ENCODE measurements at places on chromosomes 5 and 9.
A peak's percentile ranks its signal among the peaks of the same experiment; 100 is the strongest.

DNA sequence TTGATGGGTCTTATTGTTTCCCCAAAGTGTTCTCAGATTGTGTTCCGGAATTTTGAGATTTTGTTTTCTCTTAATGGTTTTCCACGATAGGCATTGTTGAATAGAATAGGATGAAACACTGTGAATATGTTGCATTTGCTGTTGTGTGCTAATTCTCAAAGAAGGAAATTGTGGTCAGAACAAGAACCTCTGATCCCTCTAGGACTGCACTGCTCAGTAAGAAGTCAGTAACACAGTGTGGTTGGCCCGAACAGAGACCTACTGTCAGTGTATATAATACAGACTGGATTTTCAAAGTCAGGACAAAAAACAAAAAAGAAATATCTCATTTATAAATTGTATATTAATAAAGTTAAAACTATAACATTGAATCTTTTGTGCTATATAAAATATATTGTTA lies 494.8 kb downstream of the MAT2B start:
- DNase-seq: no peak

DNA sequence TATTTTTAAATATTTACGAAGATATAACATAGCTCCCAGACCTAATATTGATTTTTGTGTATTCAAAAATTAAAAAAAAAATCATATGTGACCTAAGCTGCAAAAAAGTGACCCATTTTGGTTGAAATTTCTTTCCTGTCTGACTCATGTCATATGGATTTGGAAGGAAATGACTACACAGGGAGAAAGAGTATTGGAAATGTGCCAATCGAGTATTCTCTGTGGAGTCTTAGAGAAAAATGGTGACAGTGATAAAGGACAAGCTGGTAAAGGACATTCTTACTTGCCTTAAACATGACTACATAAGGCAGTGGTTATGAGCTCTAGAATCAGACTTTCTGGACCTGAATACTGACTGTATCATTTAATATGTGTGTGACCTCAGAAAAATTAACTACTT lies 262.9 kb upstream of the PTPRD start:
- no peak for DNase-seq

DNA sequence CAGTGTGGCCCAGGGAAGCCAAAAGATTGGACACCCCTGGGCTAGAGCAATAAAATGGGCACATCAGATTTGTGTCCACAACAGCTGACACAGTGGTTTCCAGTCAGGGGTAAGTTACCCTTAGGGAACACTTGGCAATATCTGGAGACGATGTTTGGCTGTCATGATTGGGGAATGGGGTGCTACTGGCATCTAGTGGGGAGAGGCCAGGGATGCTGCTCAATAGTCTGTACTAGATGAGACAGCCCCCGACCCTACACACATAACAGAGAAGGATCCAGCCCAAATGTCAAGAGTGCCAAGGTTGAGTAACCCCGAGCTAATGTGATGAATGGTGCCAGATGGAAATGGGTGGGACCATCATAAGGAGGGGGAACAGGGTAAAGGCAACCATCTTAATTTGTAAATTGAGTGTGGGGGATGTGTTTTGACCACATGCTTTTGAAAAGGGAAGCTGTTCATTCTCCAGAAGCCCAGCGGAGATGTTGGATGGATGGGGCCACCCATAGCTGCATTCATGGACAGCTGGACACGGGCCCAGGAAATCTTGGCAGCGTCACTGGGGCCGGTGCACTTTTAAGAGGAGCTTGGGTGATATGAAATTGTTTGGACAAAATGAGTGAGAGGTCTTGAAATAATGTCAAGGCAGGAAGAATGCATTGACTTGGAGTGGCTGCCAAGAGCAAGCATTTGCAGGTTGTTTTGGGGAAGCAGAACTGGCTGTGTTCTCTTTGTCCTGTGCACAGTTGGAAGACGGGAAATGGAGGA lies 33.4 kb downstream of the SYK start:
- DNase-seq: no peak

- DNase-seq: no peak
Measured at GRCh38 chr5:170109059-170110031, 3.6 kb downstream of the FOXI1 start.

- DNase-seq: peak; percentile 56
Measured at GRCh38 chr5:134477462-134478245, 47.8 kb upstream of the JADE2 start.

All from renal cortical epithelial cell (primary cell).